ENCODE measurements at places on chromosomes 6 and 20. TPM values are rescaled to one million over a fixed set of nuclear protein-coding genes. Genes with fewer than 3 reads are reported as not detected.

DNA sequence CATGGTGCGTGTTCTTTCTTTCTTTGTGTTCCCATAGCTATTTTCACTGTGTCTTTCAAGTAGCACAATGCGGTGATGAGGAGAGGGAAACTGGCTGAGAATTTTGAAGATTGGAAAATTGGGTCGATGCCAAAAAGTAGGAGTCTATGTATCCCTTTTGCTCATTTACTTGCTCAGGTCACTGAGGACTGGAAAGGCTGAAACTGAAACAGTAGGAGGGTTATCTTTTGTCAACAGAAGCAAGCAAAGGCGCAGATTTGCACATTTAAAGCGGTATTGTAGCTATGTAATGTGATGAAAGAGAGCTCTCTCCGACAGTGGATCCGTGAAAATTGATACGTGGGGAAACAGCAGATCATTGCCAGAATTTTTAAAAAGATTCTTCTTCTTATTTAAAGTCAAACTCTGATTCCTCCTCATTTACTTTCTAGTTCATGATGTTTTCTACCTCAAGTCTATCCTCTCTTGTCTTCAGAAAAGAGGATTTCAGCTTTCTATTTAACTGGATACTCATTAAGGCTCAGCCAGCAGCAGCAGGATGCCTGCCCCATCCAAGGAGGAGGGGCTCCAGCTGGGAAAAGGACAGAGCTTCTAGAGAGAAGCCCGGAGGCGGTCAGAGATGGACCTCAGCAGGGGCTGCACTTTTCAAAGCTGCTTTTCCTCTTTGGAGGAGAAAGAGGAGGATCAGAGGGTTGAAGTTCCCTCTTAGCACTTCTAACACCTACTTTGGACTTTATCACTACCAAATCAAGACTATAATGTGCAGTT, 15.9 kb upstream of the FYN start:
- DNase-seq = no peak

DNA sequence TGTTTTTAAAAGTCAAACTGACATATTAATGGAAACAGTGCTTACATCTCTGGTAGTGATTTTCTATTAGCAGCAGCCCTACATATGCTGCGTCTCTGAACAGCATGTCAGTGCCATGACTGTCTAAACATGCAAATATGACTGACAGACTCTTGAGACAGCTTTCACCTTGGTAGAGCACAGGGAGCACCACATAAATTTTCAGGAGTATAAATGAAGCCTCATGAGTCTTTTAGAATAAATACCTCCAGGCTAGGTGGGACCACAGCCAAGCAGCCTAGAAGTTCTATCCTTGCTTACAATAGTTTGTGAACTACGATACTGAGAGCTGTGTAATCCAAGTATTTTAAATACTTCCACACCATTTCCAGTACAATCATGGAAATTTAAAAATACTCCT, 410.7 kb upstream of the RUNX2 start:
- no peak for DNase-seq

GRCh38 chr6:153073841-153074240, 57.2 kb downstream of the RGS17 start:
- DNase-seq = no peak

DNA sequence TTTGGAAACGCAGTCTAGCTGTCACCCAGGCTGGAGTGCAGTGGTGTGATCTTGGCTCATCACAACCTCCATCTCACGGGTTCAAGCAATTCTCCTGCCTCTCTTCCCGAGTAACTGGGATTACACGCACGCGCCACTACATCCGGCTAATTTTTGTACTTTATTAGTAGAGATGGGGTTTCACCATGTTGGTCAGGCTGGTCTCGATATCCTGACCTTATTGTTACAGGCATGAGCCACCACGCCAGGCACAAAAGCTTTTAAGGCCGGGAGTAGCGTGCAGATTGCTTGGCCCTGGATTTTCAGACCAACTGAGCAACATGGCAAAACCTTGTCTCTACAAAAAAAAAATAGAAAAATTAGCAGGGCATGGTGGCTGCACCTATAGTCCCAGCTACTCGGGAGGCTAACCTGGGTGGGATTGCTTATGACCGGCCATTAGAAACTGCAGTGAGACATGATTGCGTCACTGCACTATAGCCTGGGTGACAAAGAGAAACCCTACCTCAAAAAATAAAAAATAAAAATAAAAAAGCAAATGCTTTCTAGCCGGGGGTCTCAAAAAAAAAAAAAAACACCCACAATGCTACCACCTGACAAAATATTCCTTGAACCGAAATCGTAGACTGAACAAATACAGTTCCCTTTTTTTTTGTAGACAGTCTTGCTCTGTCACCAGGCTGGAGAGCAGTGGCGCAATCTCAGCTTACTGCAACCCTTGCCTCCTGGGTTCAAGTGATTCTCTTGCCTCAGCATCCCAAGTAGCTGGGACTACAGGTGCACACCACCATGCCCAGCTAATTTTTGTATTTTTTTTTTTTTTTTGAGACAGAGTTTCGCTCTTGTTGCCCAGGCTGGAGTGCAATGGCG, 15.0 kb downstream of the RBM39 start:
- no peak for DNase-seq

DNA sequence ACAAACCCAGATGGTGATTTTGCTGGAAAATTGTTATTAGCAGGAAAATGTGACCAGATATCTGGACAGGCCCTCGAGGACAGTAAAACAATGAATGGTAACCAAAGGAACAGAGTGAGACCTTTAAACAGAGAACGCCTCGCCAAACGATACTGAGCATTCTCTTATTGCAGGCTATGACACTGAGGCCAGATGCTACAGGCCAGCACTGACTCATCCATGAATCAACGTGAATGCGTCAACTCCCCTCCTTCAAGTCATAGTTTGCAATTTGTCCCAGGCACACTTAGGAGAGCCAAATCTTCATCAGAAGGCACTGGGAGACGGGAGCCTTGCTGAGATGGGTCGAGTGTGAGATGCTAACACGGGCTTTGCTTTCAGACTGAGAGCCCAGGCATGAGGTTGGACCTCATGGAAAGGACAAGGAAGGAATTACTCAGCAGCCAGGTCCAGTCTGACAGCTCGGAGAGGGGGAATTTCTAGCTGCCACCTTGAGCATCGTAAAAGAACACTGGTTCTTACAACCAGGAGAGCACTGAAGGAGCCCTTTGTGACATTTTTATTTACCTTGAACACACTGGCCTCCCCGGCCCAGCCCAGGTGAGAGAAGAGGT, 60.7 kb downstream of the BMP7 start:
- no peak for DNase-seq

SYNGAP1 gene
- total RNA-seq = 3.6 TPM

COL9A3 gene
- total RNA-seq = 5.7 TPM
